ENCODE measurements at places on chromosomes 4 and X.
A peak's percentile ranks its signal among the peaks of the same experiment; 100 is the strongest.

DNA sequence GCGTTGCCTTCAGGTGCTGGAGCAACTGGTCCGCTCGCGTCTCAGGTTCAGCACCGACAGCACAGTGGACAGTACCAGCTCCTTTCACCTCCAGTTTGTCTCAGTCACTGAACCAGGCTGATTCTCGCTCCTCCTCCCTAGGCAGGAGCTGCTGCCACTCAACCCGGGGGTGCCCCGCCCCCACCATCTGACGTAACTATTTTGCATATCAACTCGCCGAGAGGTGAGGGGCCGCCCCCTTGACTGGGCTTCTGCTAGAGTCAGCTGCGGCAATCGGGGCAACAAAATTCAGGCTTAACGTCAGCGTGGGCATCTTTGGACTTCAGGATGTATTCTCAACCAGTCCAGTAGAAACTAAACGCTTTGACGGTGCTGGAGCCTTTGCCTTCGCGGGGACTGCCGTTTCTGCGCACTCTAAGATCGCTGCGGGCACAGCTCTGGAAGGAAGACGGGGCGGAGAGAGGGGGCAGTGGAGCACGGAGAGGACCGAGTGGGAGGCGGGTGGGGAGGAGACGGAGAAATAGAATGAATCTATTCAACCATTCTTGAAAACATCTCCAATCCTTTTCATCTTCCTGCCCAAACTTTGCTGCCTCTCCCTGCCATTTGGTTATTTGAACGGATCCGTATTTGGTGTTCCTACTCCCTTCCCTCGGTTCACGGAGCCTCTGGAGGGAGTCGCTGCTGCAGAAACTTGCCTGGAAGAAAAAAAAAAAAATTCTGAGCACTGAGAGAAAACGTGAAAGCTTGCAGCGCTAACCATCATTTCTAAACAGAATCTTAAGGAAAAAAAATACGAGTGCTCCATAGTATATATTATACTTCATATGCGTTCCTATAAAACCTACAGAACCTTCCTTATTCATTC, at the start of gene FSTL5:
FSTL5 (minus strand) TSS at position 109 of the 868 bp plus-strand sequence. CDS start 52,604 bp downstream, outside the sequence.
- H3K27me3 ChIP-seq, result no peaks in the 10 kb centered on the region
- H3K4me1 ChIP-seq, result peaks cover 8% of the 10 kb centered on the region
- H3K36me3 ChIP-seq, result no peaks in the 10 kb centered on the region
- no peak within 1 kb of the TSS for H3K27ac ChIP-seq
- peak; percentile 1 for DNase-seq
- H3K4me3 ChIP-seq, result peak within 1 kb of the TSS; percentile 63

DNA sequence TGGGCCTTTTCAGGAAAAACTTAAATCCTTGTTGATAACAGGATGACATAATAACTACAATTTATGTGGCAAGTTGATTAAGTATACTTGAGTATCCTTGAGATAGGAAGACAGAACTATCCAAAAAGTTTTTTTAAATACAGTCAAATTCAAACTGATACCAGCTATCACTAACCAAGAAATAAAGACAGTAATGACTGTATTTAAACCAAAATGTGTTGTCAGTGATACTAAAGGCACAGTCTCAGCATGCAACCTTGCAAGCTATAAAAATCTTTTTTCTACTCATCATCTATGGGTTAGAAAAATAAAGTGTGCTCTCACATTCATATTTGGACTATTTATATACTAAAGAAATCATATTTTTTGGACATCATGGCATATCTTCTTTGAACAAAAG, 64.7 kb downstream of the PAPSS1 start:
- DNase-seq, result no peak
- H3K36me3 ChIP-seq, result peaks cover 3% of the 10 kb centered on the region
- H3K4me1 ChIP-seq, result no peaks in the 10 kb centered on the region
- no peaks in the 10 kb centered on the region for H3K27me3 ChIP-seq

GRCh38 chr4:15234856-15235126, 193.0 kb upstream of the C1QTNF7 start:
- H3K4me3 ChIP-seq, result no peak overlapping the region
- H3K36me3 ChIP-seq, result no peaks in the 10 kb centered on the region
- peaks cover 91% of the 10 kb centered on the region for H3K4me1 ChIP-seq
- no peaks in the 10 kb centered on the region for H3K27me3 ChIP-seq

DNA sequence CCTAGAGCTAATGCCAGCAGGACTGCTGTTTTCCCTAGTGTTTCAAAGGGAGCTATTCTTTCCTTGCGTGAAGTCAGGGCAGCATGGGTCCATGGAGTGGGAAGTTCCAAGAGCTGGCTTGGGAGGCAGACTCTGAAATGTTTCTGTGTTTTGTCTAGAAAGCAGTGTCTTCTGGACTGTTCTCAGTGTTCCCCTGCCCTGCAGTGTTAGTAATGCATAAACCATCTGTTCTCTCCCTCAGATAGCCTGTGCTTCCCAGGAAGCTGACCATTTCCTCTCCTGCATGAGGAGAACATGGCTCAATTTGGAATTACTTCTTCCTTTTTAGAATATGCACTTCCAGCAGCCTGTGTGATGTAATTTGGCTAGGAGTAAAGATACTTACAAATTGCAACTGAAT, 116.7 kb upstream of the CXCL13 start:
- no peak overlapping the region for H3K27ac ChIP-seq
- H3K27me3 ChIP-seq, result no peaks in the 10 kb centered on the region
- H3K4me3 ChIP-seq, result no peak overlapping the region
- no peaks in the 10 kb centered on the region for H3K36me3 ChIP-seq

- no peak for DNase-seq
- H3K36me3 ChIP-seq, result no peaks in the 10 kb centered on the region
- no peak overlapping the region for H3K27ac ChIP-seq
- H3K27me3 ChIP-seq, result no peaks in the 10 kb centered on the region
- H3K4me3 ChIP-seq, result no peak overlapping the region
Observed at GRCh38 chrX:44580466-44580865, 37.8 kb upstream of the FUNDC1 start.
